ENCODE measurements at places on chromosomes 6 and 20. TPM values are rescaled to one million over a fixed set of nuclear protein-coding genes. Genes with fewer than 3 reads are reported as not detected.
A peak's percentile ranks its signal among the peaks of the same experiment; 100 is the strongest.

DNA sequence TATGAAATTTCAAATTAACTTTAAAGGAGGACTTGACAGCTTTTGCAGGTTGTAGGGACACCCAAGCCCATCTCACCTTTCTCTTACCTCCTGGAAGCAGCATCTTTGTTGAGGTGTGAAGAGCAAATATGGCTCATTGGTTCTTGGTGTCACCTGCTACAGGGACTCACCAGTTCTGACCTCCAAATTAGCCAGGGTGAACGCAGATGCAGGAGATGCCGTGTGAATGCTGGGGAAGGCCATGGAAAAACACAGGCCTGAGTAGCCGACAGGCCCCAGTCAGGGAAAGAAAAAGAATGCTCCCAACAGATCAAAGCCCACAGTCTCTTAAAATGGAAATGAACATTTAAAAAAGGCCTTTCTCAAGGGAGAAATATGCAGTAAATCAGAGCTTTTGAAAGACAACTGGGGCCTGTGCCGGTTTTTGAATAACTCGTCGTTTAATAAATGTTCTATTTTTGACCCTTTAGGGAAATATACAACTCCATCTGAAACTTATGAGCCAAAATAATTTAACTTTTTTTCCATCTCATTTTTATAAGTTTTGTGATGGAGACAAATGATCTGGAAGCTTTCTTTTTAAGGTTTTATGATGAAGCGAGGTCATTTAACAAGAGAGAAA, 167.5 kb downstream of the CD83 start:
- no peaks in the 10 kb centered on the region for H3K27me3 ChIP-seq
- no peaks in the 10 kb centered on the region for H3K4me1 ChIP-seq
- H3K36me3 ChIP-seq: no peaks in the 10 kb centered on the region

DNA sequence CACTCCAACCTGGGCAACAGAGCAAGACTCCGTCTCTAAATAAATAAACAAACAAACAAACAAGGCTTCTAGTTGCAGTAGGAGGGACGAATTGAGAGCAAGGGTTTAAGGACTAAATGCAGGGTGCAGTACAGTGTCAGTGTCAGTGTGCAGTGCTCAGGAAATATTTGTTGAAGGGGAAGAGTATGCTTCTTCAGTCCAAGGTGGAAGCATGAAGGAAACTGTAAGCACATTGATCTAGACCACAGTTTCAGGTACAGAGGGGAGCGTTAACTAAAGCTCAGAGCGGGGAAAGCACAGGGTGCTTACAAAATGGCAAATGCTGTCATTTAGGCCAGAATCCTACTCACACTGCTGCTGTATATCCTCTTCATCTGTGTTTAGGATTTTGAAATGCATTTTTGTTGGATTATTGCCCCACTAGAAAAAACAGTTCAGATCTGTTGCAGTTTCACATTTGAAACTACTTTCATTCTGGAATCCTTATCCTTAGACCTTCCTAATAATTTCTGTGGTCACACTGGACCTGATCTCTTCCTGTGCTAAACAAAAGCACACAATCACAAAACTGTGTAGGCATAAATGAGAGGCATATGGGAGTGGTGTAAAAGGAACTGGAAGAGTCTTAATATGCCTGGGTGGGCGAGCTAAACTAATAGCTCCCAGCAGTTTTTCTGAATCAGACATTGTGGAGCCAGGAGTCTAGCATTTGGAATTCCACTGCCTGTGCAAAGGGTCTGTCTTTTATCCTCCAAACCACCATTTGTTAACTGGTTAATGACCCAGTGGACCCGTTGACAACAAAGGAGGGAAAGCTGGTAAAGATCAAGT, 41.4 kb downstream of the CBFA2T2 start:
- H3K27me3 ChIP-seq: no peaks in the 10 kb centered on the region
- H3K36me3 ChIP-seq: no peaks in the 10 kb centered on the region
- no peak overlapping the region for H3K27ac ChIP-seq
- DNase-seq: no peak

DNA sequence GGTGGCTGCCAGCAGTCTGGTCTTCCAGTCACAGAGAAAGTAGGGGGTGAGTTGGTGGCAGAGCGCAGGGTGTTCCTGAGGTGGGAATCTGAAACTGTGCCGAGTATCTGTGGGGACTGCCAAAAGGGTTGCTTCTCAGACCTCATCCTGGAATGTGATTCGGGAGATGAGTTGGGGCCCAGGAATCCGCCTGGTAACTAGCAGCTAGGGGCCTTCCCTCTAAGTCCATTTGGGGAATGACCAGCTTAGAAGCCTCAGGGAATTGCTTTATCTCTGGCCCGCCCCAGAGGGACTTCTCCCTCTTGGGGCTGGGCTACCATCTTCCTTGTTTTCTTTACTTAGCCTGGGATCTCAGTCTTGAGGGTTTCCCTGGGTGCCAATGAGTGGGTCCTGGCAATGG, 49.6 kb downstream of the MOCS1 start:
- no peak overlapping the region for H3K4me3 ChIP-seq
- no peaks in the 10 kb centered on the region for H3K36me3 ChIP-seq
- peaks cover 24% of the 10 kb centered on the region for H3K4me1 ChIP-seq

GRCh38 chr20:43842126-43843020, 72.3 kb upstream of the TOX2 start:
- no peak for DNase-seq
- H3K4me3 ChIP-seq: no peak overlapping the region
- H3K27ac ChIP-seq: no peak overlapping the region

DNA sequence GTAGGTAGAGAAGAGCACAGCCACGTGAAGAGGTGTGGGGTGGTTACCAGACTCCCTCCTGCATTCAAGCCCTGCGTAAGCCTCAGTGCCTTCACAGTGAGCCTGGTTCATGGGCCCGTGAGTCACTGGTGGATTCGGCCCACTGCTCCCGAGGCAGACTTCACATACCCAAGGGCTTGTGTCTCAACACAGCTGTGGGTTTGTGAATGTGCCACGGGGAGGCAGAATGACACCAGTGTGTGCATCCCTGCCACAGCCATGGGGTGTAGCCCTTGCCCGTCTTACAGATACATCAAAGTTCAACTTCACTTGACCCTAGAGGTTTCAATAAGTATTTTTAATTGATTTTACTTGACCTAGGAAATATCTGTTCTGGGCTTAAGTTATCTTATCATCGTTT, 108.5 kb downstream of the MAP3K4 start:
- H3K27ac ChIP-seq: no peak overlapping the region
- DNase-seq: no peak
- peaks cover 69% of the 10 kb centered on the region for H3K36me3 ChIP-seq
- no peaks in the 10 kb centered on the region for H3K27me3 ChIP-seq
- H3K4me1 ChIP-seq: no peaks in the 10 kb centered on the region

GRCh38 chr20:41051009-41051825, 22.6 kb downstream of the TOP1 start:
- H3K4me1 ChIP-seq: peaks cover 96% of the 10 kb centered on the region
- no peak overlapping the region for H3K27ac ChIP-seq
- no peak for DNase-seq
- H3K4me3 ChIP-seq: no peak overlapping the region
- H3K27me3 ChIP-seq: no peaks in the 10 kb centered on the region
- no peaks in the 10 kb centered on the region for H3K36me3 ChIP-seq

GRCh38 chr6:85078058-85078457, 313.7 kb upstream of the TBX18 start:
- no peak overlapping the region for H3K4me3 ChIP-seq
- DNase-seq: no peak
- H3K36me3 ChIP-seq: no peaks in the 10 kb centered on the region
- H3K27me3 ChIP-seq: no peaks in the 10 kb centered on the region

- H3K27me3 ChIP-seq: no peaks in the 10 kb centered on the region
- H3K27ac ChIP-seq: peak overlapping the region; percentile 96
- peak overlapping the region; percentile 72 for H3K4me3 ChIP-seq
These were observed 3.2 kb downstream of the MARCKS start for GRCh38 chr6:113860181-113860955.

Gene FAM83B
- 35.8 TPM for total RNA-seq

GRCh38 chr6:131414956-131415355, 158.1 kb upstream of the ARG1 start:
- H3K36me3 ChIP-seq: no peaks in the 10 kb centered on the region
- no peak overlapping the region for H3K27ac ChIP-seq
- H3K27me3 ChIP-seq: no peaks in the 10 kb centered on the region
- no peak for DNase-seq
- H3K4me3 ChIP-seq: no peak overlapping the region
- H3K4me1 ChIP-seq: no peaks in the 10 kb centered on the region

DNA sequence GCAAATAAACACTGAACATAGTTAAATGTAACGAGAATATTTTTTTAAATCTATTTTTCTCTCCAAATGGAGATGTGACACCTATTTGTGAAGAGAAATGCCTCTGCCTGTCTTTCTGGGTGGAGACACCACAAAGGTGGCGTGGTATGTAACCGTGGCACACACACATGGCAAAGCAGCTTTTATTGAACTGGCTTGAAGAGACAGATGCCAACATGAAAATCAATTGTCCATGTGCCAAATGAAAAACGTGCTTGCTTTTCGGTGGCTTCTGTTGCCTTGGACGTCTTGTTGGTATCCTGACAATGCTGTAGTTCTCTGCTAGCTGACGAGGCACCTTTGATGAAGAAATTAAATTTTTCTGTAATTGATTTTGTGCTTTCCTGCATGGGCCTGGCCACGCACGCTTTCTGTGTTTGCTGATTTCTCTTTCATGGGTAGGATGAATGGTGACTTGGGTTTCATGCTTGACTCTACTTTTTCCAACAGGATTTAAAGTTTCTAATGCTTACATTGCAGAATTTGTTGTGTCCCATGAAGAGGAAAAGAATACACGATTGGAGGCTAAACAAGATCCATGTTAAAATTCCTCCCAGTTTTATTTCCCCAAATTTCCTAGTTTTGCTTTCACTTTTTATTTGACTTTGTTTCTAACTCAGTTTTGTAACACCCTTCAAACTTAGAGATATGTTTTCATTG, 202.6 kb downstream of the TMEM242 start:
- H3K4me3 ChIP-seq: no peak overlapping the region
- H3K36me3 ChIP-seq: no peaks in the 10 kb centered on the region
- DNase-seq: no peak
- H3K4me1 ChIP-seq: peaks cover 14% of the 10 kb centered on the region

GRCh38 chr6:146339716-146340115, 203.9 kb upstream of the RAB32 start:
- H3K4me1 ChIP-seq: no peaks in the 10 kb centered on the region
- DNase-seq: no peak
- no peak overlapping the region for H3K27ac ChIP-seq
- no peaks in the 10 kb centered on the region for H3K27me3 ChIP-seq
- no peak overlapping the region for H3K4me3 ChIP-seq
- H3K36me3 ChIP-seq: no peaks in the 10 kb centered on the region

GRCh38 chr20:16229813-16230212, 343.4 kb downstream of the KIF16B start:
- H3K4me1 ChIP-seq: no peaks in the 10 kb centered on the region
- H3K27ac ChIP-seq: no peak overlapping the region
- no peaks in the 10 kb centered on the region for H3K36me3 ChIP-seq
- no peak overlapping the region for H3K4me3 ChIP-seq
- no peak for DNase-seq
- H3K27me3 ChIP-seq: no peaks in the 10 kb centered on the region

Gene IP6K3
- 1.5 TPM for total RNA-seq

- no peak overlapping the region for H3K27ac ChIP-seq
- H3K27me3 ChIP-seq: no peaks in the 10 kb centered on the region
- peak overlapping the region; percentile 44 for H3K4me3 ChIP-seq
- no peaks in the 10 kb centered on the region for H3K36me3 ChIP-seq
- H3K4me1 ChIP-seq: peaks cover 16% of the 10 kb centered on the region
These were observed 180.0 kb downstream of the TBXT start for GRCh38 chr6:165987483-165988301.

DNA sequence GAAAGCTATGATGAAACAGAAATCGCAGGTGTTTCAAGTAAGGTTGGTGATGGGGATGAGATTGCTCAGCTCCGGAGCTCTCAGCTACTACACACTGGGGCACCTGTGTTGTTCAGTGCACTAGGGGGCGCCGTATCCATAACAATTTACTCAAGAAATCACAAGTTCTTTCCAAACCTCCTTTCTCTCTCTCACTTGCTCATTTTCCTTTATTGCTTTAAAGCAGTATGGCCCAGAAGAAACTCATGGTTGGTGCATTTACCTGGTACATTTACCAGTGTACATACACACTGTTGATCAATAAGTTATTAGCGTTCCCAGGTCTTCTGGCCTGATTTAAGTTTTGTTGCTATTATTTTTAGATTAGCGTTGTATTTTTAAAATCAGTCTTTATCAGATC, 235.2 kb upstream of the TAB2 start:
- peak overlapping the region; percentile 18 for H3K27ac ChIP-seq
- H3K27me3 ChIP-seq: no peaks in the 10 kb centered on the region
- no peaks in the 10 kb centered on the region for H3K36me3 ChIP-seq
- H3K4me3 ChIP-seq: no peak overlapping the region

DNA sequence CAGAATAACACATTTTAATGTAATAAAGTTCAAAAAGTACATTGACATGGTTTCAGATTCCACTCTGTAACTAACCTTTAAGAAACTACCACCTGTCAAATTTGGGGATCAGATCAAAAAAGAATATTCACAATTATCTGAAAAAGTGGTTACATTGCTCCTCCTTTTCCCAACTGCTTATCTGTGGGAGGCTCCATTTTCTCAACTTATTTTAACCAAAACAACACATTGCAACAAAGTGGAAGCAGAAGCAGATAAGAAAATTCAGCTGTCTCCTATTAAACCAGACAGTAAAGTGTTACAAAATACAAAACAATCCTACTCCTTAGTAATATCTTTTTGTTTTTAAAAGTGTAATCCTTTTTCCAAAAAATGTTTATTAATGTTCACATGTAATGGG, 61.4 kb downstream of the PDSS2 start:
- H3K4me1 ChIP-seq: no peaks in the 10 kb centered on the region
- no peak for DNase-seq
- H3K27me3 ChIP-seq: no peaks in the 10 kb centered on the region

DNA sequence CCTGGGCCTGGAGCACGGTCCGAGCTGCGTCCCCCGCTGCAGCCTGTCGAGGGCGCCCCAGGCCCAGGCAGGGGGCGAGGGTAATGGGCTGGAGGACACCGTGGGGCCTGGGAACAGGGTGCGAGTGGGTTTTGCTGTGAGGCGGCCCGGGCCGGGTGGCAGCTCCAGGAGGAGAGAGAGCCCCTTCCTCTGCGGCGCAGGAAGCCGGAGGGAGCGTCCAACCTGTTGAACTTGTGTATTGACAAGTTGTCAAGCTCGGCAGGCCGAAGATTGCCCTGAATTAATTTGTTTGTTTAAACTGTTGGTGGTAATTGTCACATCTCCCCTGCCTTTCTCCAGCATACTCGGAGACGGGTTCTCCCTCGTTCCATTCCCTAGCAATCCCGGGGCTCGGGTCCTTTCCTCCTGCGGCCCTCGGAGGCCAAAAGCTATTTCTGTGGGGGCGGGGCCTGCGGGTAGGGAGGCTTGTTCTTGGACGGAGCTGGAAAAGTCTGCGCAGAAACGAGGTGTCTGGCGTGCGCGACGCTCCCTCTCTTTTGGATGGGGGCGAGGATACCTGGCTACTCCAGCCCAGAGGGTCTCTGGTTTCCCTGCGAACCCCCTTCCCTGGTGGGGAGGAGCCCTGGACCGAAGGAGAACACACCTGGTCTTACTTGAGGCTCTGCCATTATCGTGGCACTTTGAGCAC, 9.9 kb downstream of the NR2E1 start:
- peaks cover 20% of the 10 kb centered on the region for H3K27me3 ChIP-seq
- peaks cover 24% of the 10 kb centered on the region for H3K4me1 ChIP-seq
- H3K4me3 ChIP-seq: peak overlapping the region; percentile 16
- H3K27ac ChIP-seq: no peak overlapping the region
